Stimulated activated CD8-positive, alpha-beta memory T cell treated with anti-CD3 and anti-CD28 coated beads, Interleukin-7, amount 100 ng/mL, for 1 hour (primary cell): ENCODE measurements at places on chromosomes 5 and 9.

- no peak for DNase-seq
Observed at GRCh38 chr9:90991953-90992352, 190.3 kb downstream of the SYK start.

- DNase-seq = no peak
Observed at GRCh38 chr5:134732819-134733218, 5.5 kb upstream of the CAMLG start.

- DNase-seq = no peak
Observed at GRCh38 chr9:8332331-8332650, 532.7 kb upstream of the DMAC1 start.

DNA sequence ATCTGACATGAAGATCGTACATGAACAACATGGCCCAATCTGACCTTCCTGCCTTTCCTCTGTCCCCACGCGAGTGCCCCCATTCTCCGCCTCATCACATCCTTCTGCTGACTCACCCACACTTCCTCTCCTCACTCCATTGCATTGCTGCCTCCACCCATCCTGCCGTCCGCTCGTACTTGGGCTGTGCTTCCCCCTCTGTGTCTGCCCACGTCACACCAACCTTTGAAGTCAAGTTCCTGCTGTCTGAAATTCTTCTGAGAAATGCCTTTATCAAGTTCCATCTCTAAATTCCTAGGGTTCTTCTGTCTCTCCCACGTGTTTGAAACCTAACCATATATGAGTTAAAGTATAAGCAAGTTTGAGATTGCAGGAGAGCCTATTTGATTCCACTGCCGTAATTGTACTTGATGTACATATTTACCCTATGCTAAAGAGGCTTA, 18.0 kb upstream of the STARD4 start:
- peak; percentile 59 for DNase-seq

DNA sequence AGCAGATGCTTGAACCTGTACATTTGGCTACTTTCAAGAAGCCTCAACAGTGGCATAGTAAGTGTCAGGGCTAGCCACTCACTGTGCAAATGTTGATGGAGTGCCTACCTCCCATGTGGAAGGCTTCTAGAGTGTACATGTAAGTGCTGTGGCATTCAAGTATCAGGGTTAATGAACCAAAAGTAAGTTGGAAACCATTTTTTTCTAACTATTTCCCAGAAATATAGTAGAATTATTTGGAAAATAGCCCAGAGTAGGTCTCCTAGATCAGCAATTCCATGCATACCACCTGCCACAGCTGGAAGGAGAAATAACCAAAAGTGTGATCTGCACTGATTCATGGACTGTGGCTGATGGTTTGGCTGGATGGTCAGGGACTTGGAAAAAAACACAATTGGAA, 53.3 kb downstream of the FOXD1 start:
- no peak for DNase-seq

DNA sequence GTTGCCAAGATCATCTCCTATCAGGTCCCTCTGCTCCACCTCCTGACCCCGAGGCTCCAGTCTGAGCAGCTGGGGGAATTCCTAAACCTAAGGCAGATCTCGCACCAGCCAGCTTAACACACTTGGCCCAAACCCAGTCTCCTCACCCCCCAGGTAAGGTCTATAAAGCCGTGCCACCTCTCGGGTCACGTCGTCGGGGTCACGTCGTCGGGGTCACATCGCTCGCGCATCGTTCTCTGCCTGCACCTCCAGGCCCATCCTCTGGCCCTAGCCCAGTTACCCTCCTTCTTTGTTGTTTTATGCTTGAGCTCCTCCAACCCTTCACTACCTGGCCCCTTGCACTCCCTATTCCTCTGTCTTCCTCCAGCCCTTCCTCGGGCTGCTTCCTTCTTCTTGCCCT, 77.2 kb downstream of the CTSL start:
- DNase-seq = no peak

DNA sequence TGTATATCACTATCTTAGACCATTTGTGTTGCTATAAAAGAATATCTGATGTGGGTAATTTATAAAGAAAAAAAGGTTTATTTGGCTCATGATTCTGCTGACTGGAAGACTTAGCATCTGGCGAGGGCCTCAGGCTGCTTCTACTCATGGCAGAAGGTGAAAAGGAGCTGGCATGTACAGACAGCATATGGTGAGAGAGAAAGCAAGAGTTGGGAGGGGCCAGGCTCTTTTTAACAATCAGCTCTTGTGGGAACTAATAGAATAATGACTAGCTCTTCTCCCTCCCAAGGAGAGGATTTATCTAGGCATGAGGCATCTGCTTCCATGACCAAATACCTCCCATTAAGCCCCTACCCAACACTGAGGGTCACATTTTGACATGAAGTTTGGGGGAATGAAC, 130.2 kb upstream of the SV2C start:
- DNase-seq = no peak

GRCh38 chr9:5354184-5354583, 14.5 kb upstream of the RLN1 start:
- no peak for DNase-seq

GRCh38 chr5:1542781-1543180, 19.0 kb upstream of the LPCAT1 start:
- no peak for DNase-seq

GRCh38 chr9:1414711-1415131, 364.6 kb downstream of the DMRT2 start:
- DNase-seq = no peak

- DNase-seq = no peak
Observed at GRCh38 chr9:89878687-89879086, 273.9 kb downstream of the GADD45G start.

DNA sequence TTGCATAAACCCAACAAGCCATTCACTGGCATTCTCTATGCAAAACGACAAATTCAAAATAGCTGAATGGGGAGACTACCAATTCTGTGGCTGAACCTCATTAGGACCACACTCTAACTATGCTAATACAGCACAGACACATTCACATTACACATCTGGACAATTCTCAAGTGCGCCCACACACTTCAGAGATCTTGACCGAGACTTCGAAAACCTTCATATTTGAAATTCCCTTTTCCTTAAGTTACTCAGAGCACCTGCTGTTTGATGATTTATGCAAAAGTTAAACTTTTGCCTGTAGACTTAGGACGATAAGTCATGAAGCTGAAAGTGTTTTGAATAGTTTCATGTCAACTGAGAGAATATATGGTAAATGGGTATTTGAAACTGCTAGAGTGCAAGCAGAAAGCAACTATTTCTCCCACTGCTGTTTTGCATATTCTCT, 111.9 kb downstream of the FBN2 start:
- no peak for DNase-seq

GRCh38 chr9:36842560-36843530, 191.2 kb downstream of the PAX5 start:
- DNase-seq = no peak

DNA sequence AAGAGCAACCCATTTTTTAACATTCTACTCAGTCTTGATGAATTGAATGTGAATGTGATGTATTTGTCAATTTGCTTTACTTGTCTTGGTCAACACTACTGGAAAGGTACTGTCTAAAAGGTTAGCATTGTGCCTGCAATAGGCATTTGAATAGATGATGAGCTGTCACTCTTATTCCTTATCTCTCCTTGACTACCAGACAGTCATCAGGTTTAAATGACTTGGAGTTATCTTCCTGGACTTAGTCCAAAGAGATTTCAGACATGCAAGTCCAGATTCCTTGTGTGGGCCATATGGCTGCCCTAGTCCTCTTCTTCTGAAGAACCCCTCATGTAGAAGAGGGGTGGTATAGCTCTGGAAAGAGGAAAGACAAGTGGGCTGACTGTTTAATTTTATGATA, 4.8 kb downstream of the ARHGEF28 start:
- DNase-seq = no peak

- no peak for DNase-seq
Observed at GRCh38 chr5:31362529-31362900, 169.0 kb downstream of the CDH6 start.

DNA sequence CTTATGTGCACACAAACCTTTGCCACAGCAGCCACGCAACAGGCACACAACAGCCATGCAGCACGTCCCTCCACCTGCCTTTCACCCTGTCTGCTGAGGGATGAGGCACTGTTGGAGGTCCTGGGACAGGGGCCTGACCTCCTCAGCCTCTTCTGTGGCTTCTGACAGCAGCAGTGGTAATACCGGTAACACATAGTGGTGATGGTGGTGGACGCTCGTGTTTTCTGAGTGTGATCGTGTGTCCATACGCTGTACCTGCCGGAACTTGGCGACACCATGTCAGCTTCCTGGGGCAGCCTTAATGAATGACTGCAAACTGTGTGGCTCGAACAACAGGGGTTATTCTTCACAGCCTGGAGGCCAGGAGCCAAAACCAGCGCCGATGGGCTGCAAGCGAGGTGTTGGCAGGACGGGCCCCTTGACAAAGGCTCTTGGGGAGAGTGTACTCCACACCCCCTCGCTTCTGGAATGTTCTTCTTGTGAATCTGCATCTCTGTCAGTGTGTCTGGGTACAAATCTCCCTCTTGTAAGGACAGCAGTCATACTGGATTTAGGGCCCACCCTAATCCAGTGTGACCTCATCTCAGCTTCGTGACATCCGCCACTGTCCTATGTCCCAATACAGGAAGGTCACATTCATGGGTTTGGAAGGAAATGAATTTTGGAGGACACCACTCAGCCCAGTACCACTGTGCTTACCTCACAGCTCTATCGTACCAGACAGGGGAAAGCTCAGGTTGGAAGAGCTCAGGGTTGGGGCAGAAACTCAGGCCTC, 55.3 kb upstream of the EXOC3 start:
- DNase-seq = no peak

- DNase-seq = no peak
Observed at GRCh38 chr5:73672132-73672531, 46.1 kb downstream of the ARHGEF28 start.

- DNase-seq = no peak
Observed at GRCh38 chr9:91012933-91013841, 211.6 kb downstream of the SYK start.

GRCh38 chr5:108280960-108281569, 100.8 kb downstream of the FBXL17 start:
- DNase-seq = no peak

GRCh38 chr9:130124085-130124860, 47.9 kb upstream of the NCS1 start:
- no peak for DNase-seq

GRCh38 chr9:137786511-137786920, 91.1 kb upstream of the CACNA1B start:
- no peak for DNase-seq

DNA sequence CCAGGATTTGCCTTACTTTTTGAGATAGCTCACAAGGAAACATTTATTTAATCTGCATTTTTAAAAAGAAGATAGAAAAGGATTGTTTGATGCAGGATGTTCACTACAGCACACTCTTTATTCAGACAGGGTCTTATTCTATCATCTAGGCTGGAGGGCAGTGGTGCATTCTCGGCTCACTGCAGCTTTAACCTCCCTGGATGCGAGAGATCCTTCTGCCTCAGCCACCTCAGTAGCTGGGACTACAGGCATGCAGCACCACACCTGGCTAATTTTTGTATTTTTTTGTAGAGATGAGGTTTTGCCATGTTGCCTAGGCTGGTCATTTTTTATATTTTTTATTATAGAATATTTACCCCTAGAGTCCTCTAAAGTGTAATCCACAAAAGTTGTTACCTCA, 221.4 kb downstream of the MCTP1 start:
- DNase-seq = no peak

DNA sequence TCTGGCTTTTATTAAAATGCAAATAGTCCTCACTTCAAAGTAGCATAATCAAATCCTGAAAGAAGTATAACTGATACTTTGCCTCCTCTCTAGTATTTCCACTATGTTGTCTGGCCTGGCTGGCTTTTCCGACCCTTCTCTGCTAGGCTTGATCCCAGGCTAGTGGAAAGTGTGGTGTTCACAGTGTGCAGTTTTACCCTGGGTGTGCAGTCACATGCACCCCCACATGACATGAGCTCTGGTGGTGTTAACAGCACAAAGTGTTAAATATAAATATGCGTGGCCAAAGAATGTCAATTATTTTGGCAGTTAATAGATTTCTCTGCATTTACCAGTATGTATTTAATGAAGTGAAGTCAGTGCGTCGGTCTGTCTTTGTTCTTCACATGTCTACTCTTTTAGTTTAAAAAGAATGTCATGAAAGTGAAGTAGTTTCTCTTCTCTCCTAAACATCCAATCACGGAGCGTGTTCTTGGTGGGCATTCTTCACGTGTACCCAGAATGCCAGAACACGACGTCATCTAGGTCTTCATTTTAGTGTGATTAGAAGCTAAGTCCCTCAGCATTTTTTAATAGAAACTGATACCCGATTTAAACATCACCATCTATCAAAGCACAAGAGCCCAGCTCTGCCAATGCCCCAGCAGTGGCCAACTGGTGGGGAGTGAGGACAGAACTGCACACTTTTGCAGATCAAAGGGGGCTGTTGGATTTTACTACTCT, 286.4 kb downstream of the FANCC start:
- DNase-seq = no peak

GRCh38 chr9:110536822-110537221, 42.7 kb downstream of the SVEP1 start:
- no peak for DNase-seq

DNA sequence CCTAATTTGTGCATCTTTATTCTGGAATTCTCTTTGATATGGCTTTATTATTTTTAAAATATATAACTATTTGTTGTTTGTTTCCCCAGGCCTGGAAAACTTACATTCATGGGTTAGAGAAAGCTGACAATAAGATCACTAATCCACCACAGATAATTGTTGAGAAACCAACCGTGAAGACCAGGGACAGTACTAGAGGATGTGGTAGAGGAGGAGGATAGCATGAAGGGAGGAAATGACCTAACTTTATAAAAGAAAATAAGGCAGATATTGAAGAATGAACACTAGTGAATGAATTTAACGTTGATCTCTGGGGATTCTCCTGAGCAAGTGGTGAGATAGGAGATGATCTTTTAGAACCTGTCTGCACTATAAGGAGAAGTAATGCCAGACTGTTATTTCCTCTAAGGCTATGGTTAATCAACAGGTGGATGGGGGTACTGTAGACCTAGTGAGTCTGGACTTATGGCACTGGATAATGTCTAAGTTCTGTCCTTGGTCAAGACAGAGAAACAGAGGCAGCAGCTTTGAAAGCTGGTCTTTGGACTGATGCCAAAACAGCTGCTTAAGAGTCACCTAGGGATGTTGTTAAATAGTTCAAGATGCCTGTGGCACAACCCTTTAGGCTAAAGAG, 52.4 kb downstream of the NREP start:
- no peak for DNase-seq

DNA sequence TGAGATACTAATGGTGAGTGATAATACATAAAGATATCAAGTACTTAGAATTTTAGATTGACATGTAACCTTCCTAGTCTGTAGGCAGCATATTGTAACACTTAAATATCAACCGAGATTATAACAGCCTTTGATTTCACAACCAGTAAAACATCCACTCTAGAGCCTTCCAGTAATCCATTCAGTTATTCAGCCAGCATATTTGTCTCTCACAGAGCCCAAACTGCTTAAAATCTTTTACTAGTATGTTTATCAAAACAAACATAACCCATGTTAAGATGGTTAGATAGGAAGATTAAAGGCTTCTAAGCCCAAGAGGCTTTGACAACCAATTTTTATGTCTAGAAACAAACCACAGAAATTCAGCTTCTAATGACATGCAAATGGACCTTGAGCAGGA, 177.9 kb upstream of the FST start:
- DNase-seq = no peak

GRCh38 chr5:142966121-142966420, 195.9 kb downstream of the ARHGAP26 start:
- no peak for DNase-seq

GRCh38 chr9:114366334-114367128, 21.3 kb downstream of the AKNA start:
- DNase-seq = no peak
